ENCODE measurements at places on chromosomes 3 and 15.

DNA sequence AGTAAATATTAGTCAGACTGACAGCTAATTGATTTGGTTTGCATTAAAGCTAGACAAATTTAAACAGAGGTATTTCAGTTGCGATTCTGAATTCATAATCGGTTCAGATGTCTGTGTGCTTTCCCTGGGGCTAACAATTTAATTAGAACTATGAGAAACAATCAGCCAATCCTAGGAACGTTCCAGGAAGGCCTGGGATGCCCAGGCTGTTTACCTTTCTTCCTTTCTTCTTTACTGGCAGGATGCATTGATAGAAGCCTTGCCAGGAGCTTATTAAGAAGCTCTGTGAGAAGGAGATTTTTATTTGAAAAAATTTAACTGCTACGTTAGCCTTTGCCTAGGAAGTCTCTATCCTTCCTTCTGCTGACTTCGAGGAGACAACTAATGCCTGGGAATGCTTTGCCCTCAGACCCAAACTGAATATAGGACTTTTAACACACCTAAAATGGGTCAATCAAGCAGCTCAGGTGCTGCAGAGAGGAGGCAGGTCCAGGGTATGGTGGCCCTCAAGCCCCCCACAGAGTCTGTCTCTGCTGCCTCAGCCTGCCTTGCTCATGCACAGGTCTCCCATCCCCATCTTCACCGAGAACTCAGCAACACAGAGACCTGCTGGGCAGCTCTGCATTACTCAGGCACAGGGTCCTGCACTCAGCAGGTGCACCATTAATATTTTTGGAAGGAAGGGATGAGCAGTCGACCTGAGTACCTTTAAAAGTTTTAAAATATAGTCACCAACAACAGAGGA, 48.5 kb downstream of the PCSK6 start:
- DNase-seq: no peak

- DNase-seq: no peak
Observed at GRCh38 chr3:100136921-100137320, 22.6 kb upstream of the FILIP1L start.

- no peak for DNase-seq
Observed at GRCh38 chr3:45907769-45908705, 21.7 kb downstream of the CCR9 start.

GRCh38 chr3:115469649-115470048, 153.7 kb upstream of the GAP43 start:
- no peak for DNase-seq

DNA sequence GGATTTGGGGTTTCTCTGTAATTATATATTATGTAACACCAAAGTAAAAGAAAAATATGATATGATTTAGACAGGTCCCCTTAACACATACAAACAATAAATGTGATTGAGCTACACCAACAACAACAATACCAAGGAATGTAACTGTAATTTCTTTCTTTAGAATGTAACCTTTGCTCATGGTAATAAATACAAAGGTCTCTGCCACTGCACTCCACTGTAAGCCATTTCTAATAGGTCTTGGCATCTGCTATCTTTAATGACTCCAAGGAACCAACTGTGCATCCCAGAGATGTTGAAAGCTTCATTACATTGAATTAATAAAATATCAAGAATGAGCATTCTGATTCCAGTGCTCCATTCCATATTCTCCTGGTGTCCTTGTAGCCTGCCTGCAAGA, 88.8 kb downstream of the PDZRN3 start:
- DNase-seq: no peak

- no peak for DNase-seq
Observed at GRCh38 chr15:39785139-39785538, 2.5 kb upstream of the FSIP1 start.

GRCh38 chr3:41307065-41307464, 107.8 kb downstream of the CTNNB1 start:
- DNase-seq: no peak

DNA sequence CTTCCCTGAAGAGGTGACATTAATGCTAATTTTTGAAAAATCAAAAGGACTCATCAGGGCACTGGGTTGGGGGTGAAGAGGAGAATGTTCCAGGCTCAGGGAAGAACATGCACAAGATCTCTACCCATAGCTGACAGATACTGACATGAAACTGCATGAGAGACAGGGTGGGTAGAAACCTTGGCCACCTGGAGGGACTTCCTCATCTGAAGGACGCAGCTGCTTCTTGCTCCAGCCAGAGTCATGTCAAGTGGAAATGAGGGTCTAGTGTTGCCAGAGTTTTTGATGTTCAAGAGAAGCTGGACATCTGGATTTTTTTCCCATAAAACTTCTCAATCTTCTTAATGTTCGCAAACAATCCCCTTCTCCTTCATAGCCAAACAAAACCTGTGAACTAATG, 29.7 kb downstream of the AMOTL2 start:
- DNase-seq: no peak
